ENCODE measurements at places on chromosomes 16 and 17. TPM values are rescaled to one million over a fixed set of nuclear protein-coding genes. Genes with fewer than 3 reads are reported as not detected.

GRCh38 chr17:1979182-1979985 is 45.8 kb downstream of the RTN4RL1 start:
- no peak for DNase-seq

Gene CDR2L
- 11.8 TPM for total RNA-seq

DNA sequence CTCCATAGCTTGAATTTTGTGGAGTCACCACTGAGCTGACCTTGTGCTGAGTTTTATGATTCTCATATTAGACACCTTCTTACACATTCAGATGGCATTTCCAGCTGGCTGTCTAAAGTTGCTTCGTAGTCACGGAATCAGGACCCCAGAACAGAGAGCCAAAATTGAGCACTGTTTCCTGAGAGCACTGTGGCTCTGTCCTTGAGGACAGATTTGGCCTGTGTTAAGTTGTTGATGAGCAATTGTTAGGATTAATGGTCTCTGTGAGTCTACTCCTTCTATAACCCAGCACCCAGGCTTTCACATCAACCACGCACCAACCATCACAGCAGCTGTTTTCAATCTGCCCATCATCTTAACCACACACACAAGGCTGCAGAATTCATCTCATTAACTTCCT is 277.5 kb upstream of the HSBP1 start:
- peak; percentile 34 for DNase-seq

Gene ERN1
- 11.6 TPM for total RNA-seq

Gene CSH2
- total RNA-seq: not detected

DNA sequence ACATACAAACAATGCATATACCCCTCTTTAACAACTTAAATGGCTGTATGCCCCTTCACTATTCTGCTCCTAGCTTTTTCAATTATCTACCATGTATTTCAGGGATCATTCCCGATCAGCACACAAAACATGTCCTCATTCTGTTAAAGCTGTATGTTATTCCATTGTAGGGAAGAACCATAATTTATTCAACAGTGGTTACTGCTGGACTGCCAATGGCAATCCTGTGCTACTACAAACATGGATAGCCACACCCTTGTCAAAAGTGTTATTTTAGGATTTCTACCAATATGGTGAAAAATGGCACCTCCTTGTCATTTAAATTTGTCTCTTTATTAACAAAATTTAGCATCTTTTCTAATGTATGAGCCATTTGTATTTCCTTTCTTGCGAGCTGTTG is 85.1 kb upstream of the BCAR1 start:
- no peak for DNase-seq

Gene KRTAP4-5
- total RNA-seq: not detected

Gene ICAM2
- 3.0 TPM for total RNA-seq

- no peak for DNase-seq
Measured at GRCh38 chr17:83037874-83038165, 41.6 kb upstream of the METRNL start.

Gene WDR59
- total RNA-seq: 22.4 TPM

DNA sequence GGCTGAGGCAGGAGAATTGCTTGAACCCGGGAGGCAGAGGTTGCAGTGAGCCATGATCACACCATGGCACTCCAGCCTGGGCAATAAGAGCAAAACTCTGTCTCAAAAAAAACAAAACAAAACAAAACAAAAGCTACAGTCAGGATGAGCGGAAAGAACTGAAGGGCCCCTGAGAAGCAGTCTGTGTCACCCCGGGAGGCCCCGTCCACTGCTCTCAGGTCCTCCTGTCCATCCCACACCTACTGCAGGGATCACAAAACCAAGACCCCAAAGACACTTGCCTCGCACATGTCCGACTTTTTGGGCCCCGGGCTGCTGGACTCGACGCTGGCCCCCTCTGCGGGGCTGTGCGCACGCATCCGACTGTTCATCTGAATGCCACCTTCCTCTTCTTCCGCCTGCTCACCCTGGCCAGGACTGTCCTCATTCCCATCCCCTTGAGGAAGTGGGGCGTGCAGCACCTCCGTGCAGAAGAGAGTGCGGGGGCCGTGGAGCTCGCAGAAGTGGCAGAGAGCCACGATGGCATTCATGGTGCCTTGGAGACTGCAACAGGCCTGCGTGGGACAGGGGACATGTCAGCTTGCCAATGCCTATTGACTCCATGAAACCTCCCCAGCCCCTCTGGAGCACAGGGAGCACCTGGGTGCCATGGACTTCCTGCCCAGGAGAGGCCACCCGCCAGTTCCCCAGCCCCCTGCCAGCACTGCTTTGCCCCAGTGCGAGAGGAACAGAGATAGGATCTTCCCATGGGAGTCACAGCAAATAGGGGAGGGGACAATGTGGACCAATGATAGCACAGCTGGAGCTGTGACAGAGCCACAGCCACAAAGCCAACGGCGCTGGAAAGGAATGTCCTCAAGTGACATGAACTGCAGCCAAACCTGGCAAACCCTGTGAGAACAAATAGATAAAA is 9.1 kb downstream of the FLCN start:
- no peak for DNase-seq

GRCh38 chr16:27363246-27363632 is 38.7 kb upstream of the IL21R start:
- no peak for DNase-seq

GRCh38 chr17:8063761-8064534 is 23.6 kb downstream of the ALOX12B start:
- no peak for DNase-seq

Gene ARMC5
- total RNA-seq: 16.9 TPM
